Effector memory CD8-positive, alpha-beta T cell (primary cell): ENCODE measurements at places on chromosomes 11 and 22.

GRCh38 chr11:75219869-75220268 lies 20.7 kb upstream of the TPBGL start:
- no peak for DNase-seq

DNA sequence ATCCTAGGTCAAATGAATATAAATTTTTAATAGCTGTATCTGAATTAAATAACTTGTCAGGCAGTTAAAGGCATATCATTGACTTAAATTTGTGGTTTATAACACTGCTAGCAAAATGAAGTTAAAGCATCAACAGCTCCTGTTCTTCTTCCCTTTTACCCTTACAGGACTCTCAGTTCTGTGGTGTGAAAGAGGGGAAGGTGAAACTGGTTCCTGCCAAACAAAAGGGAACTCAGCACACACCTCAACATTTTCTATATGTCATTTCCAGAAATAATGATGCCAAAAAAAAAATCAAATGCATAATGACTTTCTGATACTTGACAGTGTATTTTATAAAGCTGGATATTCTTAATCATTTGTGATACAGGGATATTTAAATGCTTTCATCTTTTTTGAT lies 21.2 kb downstream of the ARL14EP start:
- no peak for DNase-seq

GRCh38 chr11:107836851-107837250 lies 21.7 kb downstream of the SLC35F2 start:
- DNase-seq: no peak

GRCh38 chr11:63870351-63871140 lies 31.6 kb downstream of the MARK2 start:
- no peak for DNase-seq

GRCh38 chr11:37450613-37451012 lies 852.6 kb upstream of the RAG2 start:
- DNase-seq: no peak

DNA sequence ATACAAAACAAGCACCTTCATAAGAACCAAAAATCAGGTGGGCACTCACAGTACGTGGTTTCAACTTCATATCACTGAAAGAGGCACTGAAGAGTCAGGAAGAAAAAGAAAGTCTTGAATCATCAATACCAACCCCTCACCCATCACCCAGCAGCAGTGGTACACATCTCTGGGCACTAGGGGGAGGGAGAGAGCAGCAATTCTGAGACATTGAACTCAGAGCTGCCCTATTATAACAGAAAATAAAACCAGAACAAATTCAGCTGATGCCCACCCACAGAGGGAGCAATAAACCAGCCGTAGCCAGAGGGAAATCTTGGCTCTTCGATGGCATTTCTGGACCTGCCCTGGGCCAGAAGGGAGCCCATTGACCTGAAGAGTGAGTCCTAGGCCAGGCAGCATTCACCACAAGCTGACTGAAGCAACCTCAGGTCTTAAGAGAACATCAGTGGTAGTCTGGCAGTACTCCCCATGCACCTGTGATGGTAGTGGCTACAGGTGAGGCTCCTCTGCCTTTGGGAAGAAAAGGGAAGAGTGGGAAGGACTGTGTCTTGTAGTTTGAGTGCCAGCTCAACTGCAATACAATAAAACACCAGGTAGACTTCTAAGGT lies 42.2 kb upstream of the FAM181B start:
- no peak for DNase-seq

DNA sequence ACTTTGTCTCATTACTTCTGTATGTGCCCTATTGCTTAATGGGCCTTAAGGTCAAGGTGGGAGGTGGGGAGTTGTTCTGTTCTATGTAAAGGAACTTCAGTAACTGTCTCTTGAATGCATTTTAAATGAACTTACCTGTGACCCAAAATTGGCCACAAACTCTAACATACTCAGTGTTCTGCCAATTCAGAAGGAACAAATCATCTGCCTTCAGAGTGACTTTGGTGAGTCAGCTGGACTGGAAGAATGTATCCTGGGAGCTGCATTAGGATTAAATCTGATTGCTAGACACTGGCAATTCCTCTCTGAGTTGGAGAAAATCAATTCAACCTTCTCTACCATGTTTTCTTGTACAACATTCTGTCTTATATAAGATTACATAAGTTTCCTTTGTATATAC lies 1104.8 kb downstream of the DLG2 start:
- DNase-seq: no peak

DNA sequence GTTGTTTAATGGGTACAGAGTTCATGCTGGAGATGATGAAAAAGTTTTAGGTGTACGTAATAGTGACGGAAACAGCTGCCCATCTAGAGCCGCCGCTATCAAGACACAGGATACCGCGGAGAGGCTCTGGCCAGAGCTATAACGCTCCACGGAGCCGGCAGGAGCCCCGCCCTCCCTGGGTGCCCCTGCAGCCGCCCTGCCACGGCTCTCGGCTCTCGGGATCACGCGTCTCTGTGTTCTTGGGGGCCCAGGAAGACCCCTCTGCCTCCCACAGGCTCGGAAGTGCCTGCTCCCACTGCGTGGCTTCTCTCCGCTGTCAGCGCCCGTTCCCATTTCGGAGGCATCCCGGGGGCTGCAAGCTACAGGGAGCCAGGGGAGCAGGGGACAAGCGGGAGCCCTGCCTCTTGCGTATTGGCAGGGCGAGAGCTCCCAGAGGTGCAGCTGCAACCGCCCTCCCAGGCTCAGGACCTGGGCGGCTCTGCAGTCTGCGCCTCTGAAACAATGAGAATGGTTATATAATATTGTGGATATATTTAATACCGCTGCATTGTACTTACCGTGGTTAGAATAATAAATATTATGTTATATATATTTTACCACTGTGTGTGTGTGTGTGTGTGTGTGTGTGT lies 13.7 kb downstream of the GLYATL2 start:
- no peak for DNase-seq

DNA sequence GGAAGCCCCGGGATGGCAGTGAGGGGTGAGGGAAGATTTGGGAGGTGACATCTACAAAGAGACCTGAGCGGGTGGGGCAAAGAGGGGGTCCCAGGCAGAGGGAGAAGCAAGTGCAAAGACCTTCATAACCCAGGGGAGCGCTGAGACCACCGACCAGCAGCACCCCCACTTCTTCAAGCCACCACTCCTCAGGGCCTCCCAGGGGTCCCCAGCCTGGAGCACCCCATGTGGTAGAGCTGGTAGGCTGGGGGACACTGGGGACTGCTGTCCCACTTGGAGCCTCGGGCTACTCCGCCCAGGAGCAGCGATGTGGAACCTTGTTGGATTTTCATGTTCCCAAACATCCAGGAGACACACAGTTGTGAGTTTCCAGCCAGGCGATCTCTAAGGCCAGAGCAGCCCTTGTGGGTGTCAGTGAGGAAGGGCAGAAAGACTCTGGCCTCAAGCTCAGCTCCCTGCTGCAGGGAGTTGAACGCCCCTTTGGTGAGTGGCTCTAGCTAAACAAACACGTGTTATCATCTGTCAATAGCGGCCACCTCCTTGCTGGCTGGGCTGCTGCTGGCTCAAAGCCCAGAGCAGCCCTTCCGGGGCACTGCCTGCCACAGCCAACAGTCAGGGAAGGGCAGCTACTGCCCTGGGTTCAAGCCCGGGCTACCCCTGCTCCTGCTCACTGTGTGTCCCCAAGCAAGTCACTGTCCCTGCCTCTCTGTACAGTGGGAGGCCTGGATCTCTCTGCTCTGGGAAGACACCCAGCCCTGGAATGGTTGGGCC lies 25.7 kb upstream of the CHKA start:
- DNase-seq: no peak

DNA sequence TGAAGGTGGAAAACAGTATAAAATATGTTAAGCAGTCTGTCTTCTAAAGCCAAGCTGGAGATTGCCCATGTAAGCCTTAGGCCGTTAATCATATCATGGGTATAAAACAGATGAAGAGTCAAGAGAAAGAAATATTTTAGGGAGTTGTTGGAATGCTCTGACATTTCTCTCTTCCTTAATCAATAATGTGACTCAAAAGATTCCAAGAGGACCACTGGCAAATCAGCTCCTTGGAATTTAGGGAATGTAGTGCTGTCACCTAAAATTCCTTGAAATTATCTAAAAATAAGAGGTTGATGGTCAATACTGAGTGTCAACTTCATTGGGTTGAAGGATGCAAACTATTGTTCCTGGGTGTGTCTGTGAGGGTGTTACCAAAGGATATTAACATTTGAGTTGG lies 525.9 kb downstream of the KCNA4 start:
- no peak for DNase-seq

DNA sequence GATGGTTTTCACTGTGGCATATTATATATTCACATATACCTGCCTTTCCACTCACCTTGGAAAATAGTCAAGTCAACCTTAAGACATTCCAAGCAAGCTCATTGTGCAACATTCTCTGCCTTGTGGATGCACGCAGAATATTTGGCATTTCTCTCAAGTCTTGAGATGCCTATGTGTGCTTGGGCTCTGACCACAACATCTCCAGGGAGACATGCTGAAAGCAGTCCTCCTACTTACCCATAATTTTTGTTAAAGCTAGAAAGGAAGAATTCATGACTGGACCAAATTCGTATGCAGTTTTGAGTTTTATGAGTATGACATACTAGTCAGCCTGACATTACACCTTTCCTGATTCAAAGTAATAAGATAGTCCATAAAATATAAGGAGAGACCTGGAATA lies 684.0 kb downstream of the OPCML start:
- no peak for DNase-seq

GRCh38 chr11:34540870-34541269 lies 27.3 kb upstream of the ELF5 start:
- DNase-seq: no peak

- no peak for DNase-seq
These were observed 157.3 kb downstream of the SWAP70 start for GRCh38 chr11:9821008-9821752.

DNA sequence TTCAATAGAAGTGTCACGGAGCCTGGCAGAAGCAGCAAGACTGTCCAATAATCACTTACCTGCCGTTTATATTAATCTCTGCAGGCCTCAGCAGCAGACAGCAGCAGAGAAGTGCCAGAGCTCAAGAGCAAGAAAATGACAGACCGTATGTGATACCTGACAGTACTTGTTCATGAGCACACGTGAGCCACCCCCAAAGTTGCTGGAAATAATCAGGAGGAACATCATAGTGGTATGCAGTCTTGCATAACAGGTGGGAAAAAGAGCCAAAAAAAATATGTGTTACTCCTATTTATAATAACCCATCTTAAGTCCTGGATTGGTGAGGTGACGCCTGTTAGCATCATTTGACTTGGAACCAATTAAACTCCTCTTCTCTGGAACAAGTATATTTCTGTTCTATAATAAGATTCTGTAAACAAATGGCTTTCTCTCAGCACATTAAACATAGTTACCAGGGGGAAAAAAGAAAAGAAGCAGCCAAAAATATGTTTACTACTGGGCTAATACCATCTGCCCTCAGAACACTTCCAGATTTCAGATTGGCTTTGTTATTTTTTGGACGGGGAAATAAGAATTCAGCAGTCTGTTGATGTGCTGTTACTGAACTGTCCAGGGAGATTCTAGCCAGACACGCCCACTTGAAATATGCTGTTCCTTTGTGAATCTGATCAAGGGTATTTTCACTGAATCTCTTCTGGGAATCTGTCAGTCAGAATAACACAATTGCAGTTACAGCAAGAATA lies 7.9 kb upstream of the SLN start:
- no peak for DNase-seq
